Activated CD4-positive, alpha-beta T cell treated with anti-CD3 and anti-CD28 coated beads for 1 hour (primary cell): ENCODE measurements at places on chromosomes 7 and 10.

DNA sequence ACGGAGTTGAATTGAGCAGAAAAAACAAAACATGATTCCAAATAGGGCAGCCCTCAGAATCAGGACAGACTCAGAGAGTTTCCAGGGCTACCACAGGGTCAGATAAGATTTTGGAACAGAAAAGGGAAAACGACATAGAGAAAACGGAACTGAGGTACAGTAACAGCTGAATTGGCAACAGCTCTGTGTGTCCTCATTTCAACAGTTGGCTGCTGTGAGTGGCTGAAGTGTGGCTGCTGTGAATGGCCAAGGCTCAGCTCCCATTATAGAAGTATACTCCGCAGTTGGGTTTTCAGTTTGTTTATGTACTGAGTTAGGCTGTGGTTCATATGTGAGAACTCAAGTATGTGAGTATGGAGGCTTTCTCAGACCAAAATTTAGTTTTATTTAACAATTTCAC lies 32.0 kb downstream of the ANTXRL start:
- DNase-seq = no peak

GRCh38 chr7:144437370-144438191 lies 34.1 kb upstream of the NOBOX start:
- DNase-seq = no peak

DNA sequence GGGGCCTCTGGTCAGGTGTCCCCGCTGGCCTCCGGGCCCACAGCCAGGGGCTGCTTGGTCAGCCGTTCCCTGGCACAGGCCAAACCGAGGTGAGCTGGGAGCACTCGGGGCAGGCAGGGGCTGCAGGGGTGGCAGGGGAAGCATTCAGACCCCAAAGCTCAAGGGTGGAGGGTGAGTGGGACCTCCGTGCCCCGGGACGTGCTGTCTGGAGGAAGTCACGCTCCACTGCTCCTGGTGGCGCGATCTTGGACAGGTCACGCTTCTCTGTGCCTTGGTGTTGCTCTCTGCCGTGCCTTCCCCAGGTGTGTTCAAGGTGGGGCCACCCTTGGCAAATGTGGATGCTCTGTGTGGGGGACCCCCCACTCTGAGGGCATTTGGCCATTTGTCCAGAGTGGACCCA lies 24.6 kb upstream of the ELFN1 start:
- DNase-seq = no peak

DNA sequence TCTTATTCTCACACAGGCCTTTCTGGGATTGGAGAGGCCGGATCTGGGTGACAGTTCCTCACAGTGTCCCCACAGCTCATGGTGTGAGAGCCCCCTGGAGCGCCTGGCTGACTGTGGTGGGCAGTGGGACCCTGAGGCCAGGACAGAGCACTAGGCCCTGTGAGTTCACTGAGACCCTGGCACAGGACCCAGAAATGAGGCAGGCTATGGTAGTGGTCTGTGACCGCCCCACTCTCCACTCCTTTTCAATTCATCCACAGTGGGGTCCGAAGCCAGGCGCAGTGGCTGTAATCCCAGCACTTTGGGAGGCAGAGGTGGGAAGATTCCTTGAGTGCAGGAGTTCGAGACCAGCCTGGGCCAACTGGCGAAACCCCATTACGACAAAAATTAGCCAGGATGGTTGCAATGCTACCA lies 95.9 kb upstream of the TNRC18 start:
- no peak for DNase-seq

DNA sequence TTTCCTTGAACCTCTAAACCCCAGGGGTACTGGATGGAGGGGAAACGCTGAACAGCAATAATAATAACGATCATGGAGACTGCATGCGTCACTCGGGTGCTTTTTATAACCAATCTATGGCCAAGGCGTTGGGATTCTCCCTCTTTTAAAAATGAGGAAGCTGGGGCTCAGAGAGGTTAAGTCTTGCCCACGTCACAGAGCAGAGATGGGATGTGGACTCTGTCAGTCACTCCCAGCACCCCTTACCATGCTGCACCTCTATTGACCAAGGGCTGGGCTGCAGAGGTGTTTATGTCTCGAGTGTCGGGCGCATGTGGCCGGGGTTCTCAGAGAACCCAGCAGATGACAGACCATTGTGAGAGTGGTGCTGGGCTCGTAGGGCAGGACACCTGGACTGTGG lies 129.9 kb downstream of the CDH23 start:
- no peak for DNase-seq

DNA sequence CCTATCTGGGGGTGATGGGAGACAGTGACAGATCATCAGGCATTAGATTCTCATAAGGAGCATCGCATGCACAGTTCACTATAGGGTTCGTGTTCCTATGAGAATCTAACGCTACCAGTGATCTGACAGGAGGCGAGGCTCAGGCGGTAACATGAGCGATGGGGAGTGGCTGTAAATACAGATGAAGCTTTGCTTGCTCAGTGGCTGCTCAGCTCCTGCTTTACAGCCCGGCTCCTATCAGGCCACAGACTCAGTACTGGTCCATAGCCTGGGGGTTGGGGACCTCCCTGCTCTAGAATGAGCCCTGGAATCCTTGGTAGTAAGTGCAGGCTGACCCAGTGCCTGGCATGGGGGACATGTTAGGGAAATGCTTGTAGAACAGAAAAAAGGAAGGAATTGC lies 426.0 kb downstream of the TYW1 start:
- no peak for DNase-seq

DNA sequence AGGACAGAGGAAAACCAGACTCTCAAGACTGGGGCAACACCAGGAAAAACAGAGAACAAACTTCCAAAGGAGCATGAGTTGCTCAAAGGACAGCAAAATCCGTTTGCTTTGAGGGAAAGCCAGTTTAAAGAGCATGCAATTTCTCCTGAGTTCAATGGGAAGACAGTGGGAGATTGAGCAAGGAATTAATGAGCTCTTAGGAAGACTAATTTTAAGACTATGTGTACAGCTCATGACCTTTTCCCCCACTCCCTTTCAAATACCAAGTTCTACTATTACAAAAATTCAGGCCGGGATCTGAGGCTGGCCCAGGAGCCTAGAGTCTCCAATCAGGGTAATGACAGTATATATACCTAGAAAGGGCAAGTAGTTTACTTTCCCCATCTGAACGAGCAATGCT lies 79.2 kb downstream of the EPDR1 start:
- no peak for DNase-seq

GRCh38 chr10:59135275-59135674 lies 41.2 kb upstream of the PHYHIPL start:
- no peak for DNase-seq

GRCh38 chr7:18762189-18762588 lies 266.6 kb downstream of the HDAC9 start:
- DNase-seq = no peak

GRCh38 chr10:36638462-36639155 lies 486.8 kb upstream of the ANKRD30A start:
- no peak for DNase-seq

DNA sequence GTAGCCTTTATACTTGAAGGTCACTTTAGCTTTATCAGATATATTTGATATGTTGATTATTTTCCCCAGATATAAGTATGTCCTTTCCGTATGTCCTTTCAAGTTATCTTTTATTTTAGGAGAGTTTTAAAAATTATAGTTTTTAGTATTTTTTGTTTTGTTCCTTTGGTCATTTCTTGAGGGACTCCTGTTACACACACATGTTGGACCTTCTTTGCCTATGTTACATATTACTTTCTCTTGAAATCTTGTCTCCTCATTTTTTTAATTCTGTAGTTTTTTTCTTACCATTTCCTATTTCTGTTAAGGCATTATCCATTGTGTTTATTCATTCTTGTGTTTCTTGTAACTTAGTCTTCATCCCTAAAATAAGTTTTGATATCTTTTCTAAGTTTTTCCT lies 23.9 kb downstream of the GLCCI1 start:
- no peak for DNase-seq

GRCh38 chr7:139641337-139641992 lies 118.0 kb downstream of the CLEC2L start:
- DNase-seq = no peak

GRCh38 chr10:32976338-32976737 lies 18.3 kb upstream of the ITGB1 start:
- no peak for DNase-seq
